Thymus (tissue), 14 donors: ENCODE measurements at places on chromosomes 3 and 15. TPM values are rescaled to one million over a fixed set of nuclear protein-coding genes. Genes with fewer than 3 reads are reported as not detected.

Gene KCNMB3
- 0.80 TPM for total RNA-seq

DNA sequence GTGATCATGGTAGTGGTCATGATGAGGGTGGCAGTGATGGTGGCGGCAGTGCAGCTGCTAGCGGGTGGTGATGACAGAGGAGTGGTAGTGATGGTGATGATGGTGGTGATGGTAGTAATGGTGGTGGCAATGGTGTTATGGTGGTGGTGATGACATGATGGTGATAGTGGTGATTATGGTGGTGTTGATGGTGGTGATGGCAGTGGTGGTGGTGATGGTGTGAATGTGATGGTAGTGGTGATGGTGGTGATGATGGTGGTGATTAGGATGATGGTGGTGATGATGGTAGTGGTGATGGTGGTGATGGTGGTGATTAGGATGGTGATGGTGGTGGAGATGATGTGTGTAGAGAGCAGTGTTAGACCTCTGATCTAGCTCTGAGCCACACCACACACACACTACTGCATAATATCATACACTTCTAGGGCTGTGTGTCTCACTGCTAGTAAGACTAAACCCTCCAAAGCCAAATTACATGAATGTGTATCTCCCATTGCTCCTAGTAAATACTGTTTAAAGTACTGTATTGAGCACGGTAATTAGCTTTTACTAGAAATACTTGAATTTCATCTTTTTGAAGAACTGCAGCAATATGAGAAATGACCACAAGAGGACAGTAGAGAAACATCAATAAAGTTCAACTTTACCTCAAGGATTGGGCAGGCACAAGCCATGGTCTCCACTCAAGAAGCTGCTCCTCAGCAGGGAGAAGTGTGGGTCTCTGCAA lies 28.8 kb downstream of the TMED3 start:
- H3K36me3 ChIP-seq = no peaks in the 10 kb centered on the region
- no peak overlapping the region for H3K4me3 ChIP-seq
- H3K27ac ChIP-seq = no peak overlapping the region
- H3K27me3 ChIP-seq = no peaks in the 10 kb centered on the region
- no peaks in the 10 kb centered on the region for H3K4me1 ChIP-seq
- DNase-seq = peak; percentile 3

Gene RMDN3
- 15.0 TPM for total RNA-seq

Gene CDCP1
- 0.52 TPM for total RNA-seq

GRCh38 chr3:186151077-186151971 lies 42.4 kb upstream of the ETV5 start:
- no peak overlapping the region for H3K27ac ChIP-seq
- no peak for DNase-seq
- H3K4me3 ChIP-seq = no peak overlapping the region
- H3K4me1 ChIP-seq = no peaks in the 10 kb centered on the region

DNA sequence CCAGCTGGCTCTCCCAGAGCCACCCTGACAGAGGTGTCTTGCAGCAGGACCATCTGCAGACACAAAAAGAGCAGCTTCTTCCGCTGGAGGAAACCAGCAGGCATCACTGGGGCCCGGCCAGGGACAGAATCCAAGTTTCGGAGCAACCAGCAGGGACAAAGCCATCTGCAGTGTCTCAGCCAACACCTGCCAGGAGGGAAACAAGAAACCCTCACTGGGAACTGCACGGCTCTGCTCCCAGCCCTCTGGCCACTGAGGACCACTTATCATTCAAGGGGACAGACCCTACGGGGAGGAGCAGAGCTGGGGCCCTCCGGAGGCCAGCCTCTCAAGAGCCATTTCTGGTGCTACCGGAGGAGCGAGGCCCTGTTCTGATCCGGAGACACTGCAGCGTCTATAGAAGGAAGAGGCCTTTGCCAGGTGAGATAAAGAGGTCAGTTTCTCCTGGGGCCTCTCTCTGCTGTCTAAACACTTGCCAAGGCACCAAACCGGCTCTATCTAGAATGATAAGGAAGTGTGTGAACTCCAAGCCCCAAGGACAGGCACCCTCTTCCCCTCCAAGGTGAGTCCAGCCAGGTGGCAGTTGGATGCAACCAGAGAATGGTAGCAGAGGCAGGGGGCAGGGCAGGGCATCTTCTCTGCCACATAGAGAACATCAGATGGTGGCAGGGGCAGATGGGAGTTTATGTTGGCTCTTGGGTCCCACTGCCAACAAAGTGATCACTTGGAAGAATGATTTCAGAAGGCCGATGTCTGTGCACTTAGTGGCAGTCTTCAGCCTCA lies 89.0 kb downstream of the CHSY1 start:
- H3K36me3 ChIP-seq = no peaks in the 10 kb centered on the region
- no peak overlapping the region for H3K27ac ChIP-seq
- no peak for DNase-seq

- H3K27ac ChIP-seq = no peak overlapping the region
- H3K4me1 ChIP-seq = no peaks in the 10 kb centered on the region
- H3K27me3 ChIP-seq = no peaks in the 10 kb centered on the region
- DNase-seq = no peak
Observed at GRCh38 chr3:131007782-131008181, 18.8 kb downstream of the ASTE1 start.

GRCh38 chr3:126732281-126733060 lies 28.4 kb downstream of the CHCHD6 start:
- H3K36me3 ChIP-seq = no peaks in the 10 kb centered on the region
- H3K27ac ChIP-seq = no peak overlapping the region
- H3K27me3 ChIP-seq = no peaks in the 10 kb centered on the region
- no peak overlapping the region for H3K4me3 ChIP-seq
- no peaks in the 10 kb centered on the region for H3K4me1 ChIP-seq

- H3K27me3 ChIP-seq = no peaks in the 10 kb centered on the region
- DNase-seq = no peak
- H3K36me3 ChIP-seq = no peaks in the 10 kb centered on the region
- H3K4me3 ChIP-seq = no peak overlapping the region
- H3K4me1 ChIP-seq = peaks cover 4% of the 10 kb centered on the region
- no peak overlapping the region for H3K27ac ChIP-seq
Observed at GRCh38 chr3:56899851-56900250, 98.1 kb upstream of the ARHGEF3 start.

DNA sequence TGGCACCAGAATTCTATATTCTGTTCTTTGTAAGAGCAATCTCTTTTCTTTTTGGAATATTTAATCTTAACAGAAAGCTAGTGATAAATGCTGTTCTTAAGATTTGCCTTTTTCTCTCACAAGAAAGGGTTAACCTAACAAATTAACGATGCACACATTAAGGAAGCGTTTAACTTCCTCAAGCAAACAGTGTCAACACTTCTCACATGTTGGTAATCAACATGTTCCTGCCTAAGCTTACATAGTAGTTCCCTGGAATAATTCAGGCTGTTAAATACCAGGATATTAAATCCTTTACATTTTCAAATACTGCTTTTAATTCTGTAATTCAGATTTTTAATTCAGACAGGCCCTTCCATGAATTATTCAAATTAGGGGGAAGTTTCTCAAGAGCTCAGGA lies 67.4 kb upstream of the RPL35A start:
- DNase-seq = no peak
- H3K36me3 ChIP-seq = peaks cover 3% of the 10 kb centered on the region
- no peak overlapping the region for H3K4me3 ChIP-seq
- H3K27ac ChIP-seq = peak overlapping the region; percentile 88
- no peaks in the 10 kb centered on the region for H3K27me3 ChIP-seq

DNA sequence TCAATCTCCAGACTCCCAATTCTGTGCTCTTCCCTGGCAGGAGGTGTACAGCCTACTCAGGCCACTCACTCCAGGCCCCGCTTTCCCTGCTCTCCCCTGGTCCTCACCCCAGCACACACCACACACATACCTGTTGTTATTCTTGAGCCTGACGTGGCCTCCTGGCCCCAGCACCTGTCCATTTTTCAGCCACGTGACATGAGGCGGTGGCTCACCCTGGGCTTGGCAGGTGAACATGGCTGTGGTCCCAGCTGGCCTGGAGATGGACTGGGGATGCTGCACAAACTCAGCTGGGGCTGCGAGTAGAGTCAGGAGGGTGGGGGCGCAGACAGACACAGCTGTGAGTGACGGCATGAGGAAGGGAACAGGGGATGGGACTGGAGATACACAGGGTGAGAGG lies 27.3 kb downstream of the RNU5B-1 start:
- DNase-seq = no peak
- no peak overlapping the region for H3K27ac ChIP-seq
- peaks cover 9% of the 10 kb centered on the region for H3K27me3 ChIP-seq
- no peaks in the 10 kb centered on the region for H3K4me1 ChIP-seq
- H3K36me3 ChIP-seq = no peaks in the 10 kb centered on the region
- no peak overlapping the region for H3K4me3 ChIP-seq

Gene CEP19
- 8.5 TPM for total RNA-seq

- H3K27me3 ChIP-seq = peaks cover 19% of the 10 kb centered on the region
- H3K4me1 ChIP-seq = no peaks in the 10 kb centered on the region
- no peak for DNase-seq
- peaks cover 26% of the 10 kb centered on the region for H3K36me3 ChIP-seq
- H3K4me3 ChIP-seq = no peak overlapping the region
- H3K27ac ChIP-seq = no peak overlapping the region
Observed at GRCh38 chr3:184239221-184239620, 9.5 kb downstream of the ALG3 start.

Gene ZNF501
- 4.2 TPM for total RNA-seq

Gene MITF
- 4.8 TPM for total RNA-seq

Gene ARHGAP11A
- 25.2 TPM for total RNA-seq

Gene HDC
- 1.1 TPM for total RNA-seq

DNA sequence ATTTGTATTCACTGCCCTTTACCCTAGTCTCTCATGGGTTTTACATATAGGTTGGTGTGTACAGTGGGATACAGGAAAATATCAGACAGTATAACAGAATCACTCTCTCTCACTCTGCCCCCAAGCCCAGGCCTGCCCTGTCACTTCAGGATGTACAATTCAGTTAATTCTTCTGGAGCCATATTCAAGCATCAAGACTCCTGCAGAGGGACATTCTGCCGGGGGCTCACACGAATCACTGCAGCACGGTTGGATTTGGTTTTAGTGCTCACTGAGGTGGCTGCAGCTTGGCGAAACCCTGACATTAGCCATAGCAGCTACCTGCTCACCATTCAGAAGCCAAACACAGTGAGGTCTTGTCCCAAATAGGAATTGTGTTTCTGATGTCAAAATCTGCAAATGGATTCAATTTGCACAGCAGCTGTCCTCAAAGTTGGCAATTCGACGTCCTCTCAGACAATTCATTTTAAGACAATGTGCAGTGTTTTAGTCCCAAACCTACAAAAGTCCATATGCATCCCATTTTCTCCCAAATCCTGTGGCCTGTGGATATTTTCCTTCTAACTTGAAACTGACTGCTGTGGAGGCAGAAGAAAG lies 82.9 kb downstream of the CHSY1 start:
- peaks cover 26% of the 10 kb centered on the region for H3K4me1 ChIP-seq
- H3K4me3 ChIP-seq = no peak overlapping the region
- no peaks in the 10 kb centered on the region for H3K27me3 ChIP-seq
- H3K27ac ChIP-seq = peak overlapping the region; percentile 38
